ENCODE measurements at places on chromosomes 3 and 15.
A peak's percentile ranks its signal among the peaks of the same experiment; 100 is the strongest.

DNA sequence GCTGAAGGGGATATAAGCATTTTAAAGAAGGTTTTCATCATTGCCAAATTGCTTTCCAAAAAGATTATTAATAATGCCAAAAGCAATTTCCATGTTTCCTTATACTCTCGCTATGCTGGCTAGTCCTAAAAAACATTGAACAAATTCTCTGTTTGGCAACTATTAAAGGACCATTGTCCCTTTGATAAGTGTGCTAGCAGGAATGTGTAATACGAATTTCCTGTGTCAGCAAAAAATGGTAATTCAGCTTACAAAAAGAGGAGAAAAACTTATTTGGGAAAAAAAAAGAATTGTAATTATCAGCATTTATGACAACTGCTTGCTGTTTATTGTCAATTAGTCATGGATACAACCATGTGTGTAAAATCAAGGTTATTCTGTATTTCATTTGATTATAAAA, 138.6 kb downstream of the TBL1XR1 start:
- no peak for DNase-seq

GRCh38 chr3:7095116-7095515, 234.2 kb downstream of the GRM7 start:
- DNase-seq, result no peak

- no peak for DNase-seq
Measured at GRCh38 chr3:23644676-23645075, 161.1 kb upstream of the UBE2E1 start.

- DNase-seq, result no peak
Measured at GRCh38 chr3:40939741-40940130, 259.6 kb upstream of the CTNNB1 start.

- DNase-seq, result no peak
Measured at GRCh38 chr3:50913260-50913659, 238.5 kb downstream of the DOCK3 start.

DNA sequence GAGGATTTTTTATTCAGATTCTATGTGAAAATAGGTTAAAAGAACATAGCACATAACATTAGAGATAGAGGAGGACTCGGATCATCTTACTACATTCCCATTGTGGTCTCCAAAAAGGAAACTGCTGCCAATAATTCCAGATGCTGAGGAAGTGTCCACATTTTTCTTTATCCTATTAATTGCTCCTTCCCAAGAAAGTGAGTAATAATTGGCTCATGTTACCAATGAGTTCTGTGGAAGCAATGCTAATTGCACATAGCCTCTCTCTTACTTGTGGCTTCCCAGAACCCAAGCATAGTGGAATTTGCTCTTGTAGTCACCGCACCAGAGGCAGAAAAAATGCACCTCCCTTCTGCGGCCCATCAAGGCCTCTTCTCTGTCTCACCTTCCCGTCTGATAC, 208.4 kb downstream of the PLOD2 start:
- DNase-seq, result no peak

DNA sequence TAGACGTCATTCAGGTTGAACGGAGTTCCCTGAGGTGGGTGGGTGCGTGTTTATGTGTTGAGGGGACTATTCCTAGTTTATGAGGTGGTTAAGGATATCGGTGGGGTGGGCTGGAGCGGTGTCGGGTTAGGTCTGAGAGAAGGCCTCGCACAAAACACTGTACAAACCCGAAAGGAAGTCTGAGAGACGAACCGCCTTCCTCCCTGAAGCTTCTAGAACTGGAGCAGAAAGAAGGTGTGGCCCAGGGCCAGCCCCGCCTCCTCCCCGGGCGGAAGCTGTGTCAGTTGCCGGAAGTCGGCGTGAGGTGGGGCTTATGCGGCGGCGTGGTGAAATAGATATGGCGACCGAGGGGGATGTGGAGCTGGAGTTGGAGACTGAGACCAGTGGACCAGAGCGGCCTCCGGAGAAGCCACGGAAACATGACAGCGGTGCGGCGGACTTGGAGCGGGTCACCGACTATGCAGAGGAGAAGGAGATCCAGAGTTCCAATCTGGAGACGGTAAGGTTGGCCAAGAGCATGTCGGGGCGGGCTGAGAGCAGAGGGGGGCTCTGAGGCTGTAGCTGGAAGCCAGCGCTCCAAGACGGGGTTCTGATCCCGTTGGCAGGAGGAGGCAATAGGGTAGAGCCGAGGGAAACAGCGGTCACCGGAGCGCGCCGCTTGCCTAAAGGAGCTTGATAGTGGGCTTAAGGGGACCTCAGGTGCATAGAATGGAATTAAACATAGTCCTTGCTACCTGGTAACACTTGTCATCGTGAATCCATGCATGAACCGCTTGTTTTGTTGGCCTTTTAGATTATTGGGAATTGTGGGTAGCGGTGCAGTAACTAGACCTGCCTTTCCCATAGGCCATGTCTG, at the start of gene HYPK:
Gene HYPK, plus strand, starts transcription at position 314 of the 856 bp plus-strand sequence. Its CDS starts 24 bp downstream, at position 338.
- peak; percentile 52 for DNase-seq

GRCh38 chr15:64571857-64572291, 111.5 kb downstream of the ZNF609 start:
- DNase-seq, result no peak

- no peak for DNase-seq
Measured at GRCh38 chr3:101039285-101039684, 46.1 kb upstream of the ABI3BP start.

DNA sequence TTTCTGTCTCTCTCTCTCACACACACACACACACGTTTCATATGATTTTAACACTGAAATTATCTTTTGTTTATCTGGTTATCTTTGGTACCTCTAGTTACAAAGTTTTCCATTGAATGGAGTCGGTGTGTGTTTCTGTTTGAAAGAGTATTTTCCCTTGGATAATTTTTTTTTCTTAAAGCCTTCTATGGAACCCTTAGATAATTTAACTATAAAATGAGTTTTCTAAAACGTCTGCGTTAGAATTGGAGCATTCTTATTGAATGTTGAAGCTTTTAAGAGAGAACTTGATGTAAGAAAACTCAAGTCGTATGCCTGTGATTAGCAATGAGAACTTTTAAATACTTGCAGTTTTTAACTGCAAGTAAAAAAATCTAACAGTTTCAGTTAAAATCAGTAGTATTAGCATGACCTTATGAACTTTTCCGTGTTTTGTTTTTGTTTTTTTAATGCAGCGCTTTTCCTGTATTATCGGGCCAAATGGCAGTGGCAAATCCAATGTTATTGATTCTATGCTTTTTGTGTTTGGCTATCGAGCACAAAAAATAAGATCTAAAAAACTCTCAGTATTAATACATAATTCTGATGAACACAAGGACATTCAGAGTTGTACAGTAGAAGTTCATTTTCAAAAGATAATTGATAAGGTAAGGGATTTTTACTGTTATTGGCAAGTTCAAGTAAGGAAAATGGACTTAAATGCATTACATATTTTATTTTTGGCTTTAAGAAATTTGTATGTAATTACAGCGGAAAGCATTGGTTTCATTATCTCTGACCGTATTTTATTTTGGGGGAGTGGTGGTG, 3.0 kb downstream of the SMC4 start:
- DNase-seq, result no peak

DNA sequence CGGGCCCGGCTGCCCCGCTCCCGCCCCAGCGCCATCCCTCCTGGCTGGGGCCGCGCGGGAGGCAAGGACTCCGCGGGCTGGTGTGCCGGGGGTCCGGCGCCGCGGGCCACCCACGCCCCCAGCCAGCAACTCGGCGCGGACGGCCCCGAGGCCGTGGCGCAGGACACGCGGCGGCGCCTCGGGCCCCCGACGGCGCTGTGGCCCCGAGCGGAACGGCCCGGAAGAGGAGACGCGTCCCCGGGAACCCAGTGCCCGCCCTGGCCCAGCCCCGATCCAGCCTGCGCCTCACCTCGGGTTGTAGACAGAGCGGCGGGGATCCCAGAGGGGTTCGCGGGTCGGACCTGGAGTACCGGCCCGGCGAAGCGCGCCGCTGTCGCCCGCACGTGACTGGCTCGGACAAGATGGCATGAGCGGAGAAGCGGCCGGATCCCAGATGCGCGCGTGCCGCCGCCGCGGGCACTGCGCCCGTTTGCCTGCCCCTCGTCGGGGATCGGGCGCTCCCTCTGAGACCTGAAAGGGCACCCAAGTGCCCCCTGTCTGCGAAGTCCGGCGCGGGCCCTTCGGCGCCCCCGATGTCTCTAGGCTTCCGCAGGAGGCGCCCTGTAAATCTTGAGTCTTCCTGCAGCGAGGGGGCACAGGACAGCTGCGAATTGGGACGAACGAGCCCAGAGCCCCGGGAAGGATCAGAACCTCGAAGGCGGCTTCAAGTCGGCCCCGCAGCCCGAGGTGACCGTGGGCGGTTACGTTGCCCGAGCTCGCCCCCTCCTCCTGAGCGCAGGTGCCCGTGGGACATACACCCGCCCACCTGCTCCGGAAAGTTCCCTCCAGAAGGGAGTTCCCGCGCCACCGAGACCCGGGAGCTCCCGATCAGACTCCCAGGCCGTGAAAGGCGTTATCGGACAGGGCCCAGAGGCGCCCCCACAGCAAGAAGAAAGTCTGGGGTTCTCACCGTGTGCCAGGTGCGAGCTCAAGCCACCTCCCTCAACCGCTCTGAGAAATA, 598 bp upstream of the SFMBT1 start:
- DNase-seq, result no peak

DNA sequence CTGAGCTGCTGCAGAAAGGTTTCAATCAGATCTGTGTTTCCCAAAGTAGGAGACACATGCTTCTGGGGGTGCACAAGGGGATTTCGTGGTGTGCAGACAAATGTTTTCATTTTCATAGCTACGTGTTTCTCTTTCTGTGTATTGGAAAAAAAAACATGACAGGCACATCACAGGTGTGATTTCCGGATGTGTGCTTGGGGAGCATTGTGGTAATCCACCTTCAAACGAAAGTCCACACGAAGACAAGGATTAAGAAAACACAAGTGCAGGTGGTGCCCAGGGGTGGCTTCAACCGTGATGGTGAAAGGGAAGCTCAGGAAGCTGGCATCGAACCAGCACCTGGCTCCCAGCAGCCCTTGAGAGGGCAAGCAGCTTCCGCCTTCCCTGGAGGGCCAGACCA, 164.6 kb upstream of the LINGO1 start:
- no peak for DNase-seq

GRCh38 chr3:47295322-47295721, 12.6 kb downstream of the KLHL18 start:
- DNase-seq, result no peak

GRCh38 chr3:31051226-31051625, 156.8 kb upstream of the GADL1 start:
- no peak for DNase-seq

- DNase-seq, result peak; percentile 90
Measured at GRCh38 chr3:4776980-4777581, 202.2 kb upstream of the BHLHE40 start.

GRCh38 chr3:133384331-133385027, 15.4 kb upstream of the BFSP2 start:
- peak; percentile 85 for DNase-seq

DNA sequence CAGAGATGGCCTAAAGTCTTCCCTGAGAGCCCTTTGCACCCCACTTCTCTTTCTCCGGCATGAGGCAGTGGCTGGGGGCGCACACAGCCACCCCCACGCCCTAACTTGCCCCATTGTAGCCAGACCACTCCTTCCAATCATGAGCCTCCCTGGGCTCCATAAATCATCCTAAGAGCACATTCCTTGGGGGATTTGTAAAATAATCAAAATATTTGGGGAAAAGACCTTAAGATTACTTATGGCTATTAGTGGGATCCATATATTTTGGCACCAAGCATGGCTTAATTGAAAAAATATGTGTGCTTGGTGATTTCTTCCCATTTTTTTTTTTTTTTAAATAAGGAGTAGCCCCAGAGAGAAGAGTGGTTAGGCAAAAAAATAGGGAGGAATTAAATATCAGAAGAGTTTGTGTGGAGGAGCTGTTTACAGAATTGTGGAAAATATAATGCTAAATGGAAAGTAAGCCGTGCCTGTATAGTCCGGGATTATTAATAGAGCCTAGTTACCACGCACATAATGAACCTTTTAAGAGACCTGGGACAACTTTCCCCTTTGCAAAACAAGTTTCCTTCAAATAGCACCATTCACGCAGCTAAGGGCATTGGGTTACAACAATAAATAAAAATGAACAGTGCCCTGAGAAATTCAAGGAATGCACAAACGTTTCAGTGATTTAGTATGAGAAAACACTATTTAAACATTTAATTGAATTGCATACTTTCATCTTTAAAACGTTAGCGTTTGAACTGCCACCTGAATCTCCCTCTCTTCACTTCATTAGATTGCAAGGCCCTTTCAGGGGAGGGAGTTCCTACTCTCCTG, 46.1 kb downstream of the SMAD6 start:
- no peak for DNase-seq

GRCh38 chr3:123246866-123247265, 45.1 kb downstream of the SEC22A start:
- no peak for DNase-seq

DNA sequence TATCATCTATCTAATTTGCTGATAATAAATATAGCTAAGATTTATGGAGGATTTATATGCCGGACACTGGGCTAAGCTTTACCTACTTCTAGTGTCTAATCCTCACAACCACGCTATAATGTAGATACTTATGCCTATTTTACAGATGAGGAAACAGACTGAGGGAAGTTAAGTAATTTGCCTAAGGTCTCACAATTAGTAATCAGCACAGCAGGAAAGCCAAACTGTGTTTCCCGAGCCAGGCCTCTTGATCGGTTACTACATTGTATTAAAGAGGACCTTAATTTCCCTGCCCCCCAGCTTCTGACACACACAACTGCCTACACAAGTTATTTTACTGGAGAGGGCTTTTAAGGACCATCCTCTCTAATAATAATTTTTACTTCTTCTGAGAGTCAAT, 40.9 kb downstream of the ONECUT1 start:
- no peak for DNase-seq

- no peak for DNase-seq
Measured at GRCh38 chr3:8759038-8759707, 10.2 kb downstream of the OXTR start.

- peak; percentile 88 for DNase-seq
Measured at GRCh38 chr3:42443819-42444436, 33.5 kb upstream of the LYZL4 start.

Data from HuH-7 (cell line).